ENCODE measurements at places on chromosomes 1 and 21.

DNA sequence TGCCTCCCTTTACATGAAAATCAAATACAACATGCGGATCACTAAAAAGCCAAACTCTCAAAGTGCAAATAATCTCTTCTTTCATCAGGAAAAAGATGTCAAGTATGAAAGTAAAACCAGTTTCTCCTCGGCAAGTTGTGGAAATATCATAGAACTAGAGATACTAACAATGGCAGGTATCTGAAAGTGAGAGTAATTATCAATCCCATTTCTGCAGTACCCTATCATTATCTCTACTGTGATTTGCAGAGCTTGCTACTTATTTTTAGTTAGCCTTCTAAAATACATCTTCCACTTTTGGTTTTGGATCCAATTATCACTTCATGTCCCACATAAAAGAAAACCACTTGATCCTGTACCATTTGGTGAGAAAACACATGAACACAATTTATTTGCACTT, 3.0 kb downstream of the TP53BP2 start:
- DNase-seq = no peak

- no peak for DNase-seq
Measured at GRCh38 chr1:180267761-180268555, 37.9 kb downstream of the LHX4 start.

GRCh38 chr1:208202333-208202995, 41.7 kb downstream of the PLXNA2 start:
- no peak for DNase-seq

DNA sequence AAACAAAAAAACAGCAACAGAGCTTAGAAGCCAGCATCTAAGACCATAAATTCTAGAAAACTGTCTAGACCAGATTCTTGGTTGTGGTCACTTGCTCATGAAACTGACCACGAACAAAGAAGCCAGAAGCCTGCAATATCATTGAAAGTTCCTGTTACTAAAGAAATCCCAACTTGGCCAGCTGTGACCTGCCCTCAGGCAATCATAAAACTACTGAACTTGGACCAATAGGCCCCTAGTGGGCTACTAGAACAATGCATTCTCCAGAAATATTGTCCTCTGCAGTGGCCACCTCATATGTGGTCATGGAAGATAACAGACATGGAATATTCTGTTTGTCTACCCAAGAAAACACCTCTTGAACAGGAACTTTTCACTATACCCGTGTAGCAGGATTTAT, 87.7 kb downstream of the SPATA17 start:
- DNase-seq = no peak

DNA sequence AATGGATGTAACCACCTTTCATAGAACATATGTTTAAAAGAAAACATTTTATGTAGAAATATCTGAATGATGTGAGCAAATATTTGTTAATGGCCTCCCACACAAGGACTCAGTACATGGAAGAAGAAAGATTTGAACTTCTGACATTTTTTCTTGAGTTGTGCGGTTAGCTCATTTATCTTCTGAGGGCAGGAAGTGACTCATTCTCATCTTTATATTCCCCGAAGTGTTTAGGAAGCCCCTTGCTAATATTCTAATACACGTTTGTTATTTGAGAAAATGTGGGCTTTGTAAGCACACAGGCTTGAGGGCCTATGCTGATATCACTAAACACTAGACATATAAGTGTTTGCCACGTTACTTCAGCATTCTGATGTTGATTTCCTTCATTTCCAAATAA, 392.5 kb upstream of the PTBP2 start:
- DNase-seq = peak; percentile 27

GRCh38 chr1:209805341-209805781, 581 bp downstream of the IRF6 start:
- DNase-seq = no peak

- DNase-seq = peak; percentile 67
Measured at GRCh38 chr1:225378880-225379279, 49.0 kb downstream of the LBR start.

GRCh38 chr1:162040001-162040400, 16.3 kb upstream of the OLFML2B start:
- no peak for DNase-seq

GRCh38 chr1:67639361-67639760, 45.6 kb upstream of the GADD45A start:
- peak; percentile 31 for DNase-seq
